ENCODE measurements at places on chromosomes 2 and 18. TPM values are rescaled to one million over a fixed set of nuclear protein-coding genes. Genes with fewer than 3 reads are reported as not detected.
A peak's percentile ranks its signal among the peaks of the same experiment; 100 is the strongest.

GRCh38 chr2:197215748-197216360, 94.7 kb downstream of the ANKRD44 start:
- DNase-seq = no peak

GRCh38 chr18:76803814-76804213, 18.5 kb upstream of the ZNF236 start:
- DNase-seq = peak; percentile 68

DSC3 gene
- total RNA-seq = not detected

CNDP1 gene
- not detected for total RNA-seq

- no peak for DNase-seq
These were observed 304.6 kb upstream of the ZEB2 start for GRCh38 chr2:144824306-144825080.

- no peak for DNase-seq
These were observed 26.4 kb downstream of the ELP2 start for GRCh38 chr18:36155851-36156757.
